ENCODE measurements at places on chromosomes 5 and 9.

GRCh38 chr5:176529116-176529740 lies 8.0 kb downstream of the RNF44 start:
- no peak for DNase-seq

- DNase-seq = no peak
Observed at GRCh38 chr5:168578538-168579487, at the start of gene PANK3. Gene PANK3, minus strand, starts transcription at chr5:168579368. Its CDS starts 85 bp downstream, at chr5:168579283.

DNA sequence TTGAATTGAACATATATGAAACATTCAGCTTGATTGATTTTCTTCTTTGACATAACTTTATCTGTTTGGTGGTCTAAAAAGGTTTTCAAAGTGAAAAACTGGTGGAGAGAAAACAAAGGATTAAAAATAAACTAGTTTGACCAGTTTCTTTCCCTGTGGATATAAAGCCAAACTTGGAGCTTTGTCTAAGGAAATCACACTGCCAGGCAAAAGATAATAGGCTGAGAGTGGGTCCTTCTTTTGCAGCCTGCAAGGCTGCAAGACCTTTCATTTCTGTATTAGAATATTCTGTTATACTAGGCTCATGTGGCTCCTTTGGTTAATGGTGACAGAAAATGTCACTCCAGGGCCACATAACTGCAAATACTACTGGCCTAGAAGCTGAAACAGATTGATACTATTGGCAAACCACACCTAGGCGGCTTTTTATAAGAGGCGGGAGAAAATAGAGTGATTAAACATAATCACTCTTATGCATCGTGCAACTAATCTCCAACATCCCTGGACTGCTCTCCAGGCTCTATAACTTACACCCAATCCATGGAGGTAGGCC lies 129.1 kb upstream of the ZNF462 start:
- no peak for DNase-seq

DNA sequence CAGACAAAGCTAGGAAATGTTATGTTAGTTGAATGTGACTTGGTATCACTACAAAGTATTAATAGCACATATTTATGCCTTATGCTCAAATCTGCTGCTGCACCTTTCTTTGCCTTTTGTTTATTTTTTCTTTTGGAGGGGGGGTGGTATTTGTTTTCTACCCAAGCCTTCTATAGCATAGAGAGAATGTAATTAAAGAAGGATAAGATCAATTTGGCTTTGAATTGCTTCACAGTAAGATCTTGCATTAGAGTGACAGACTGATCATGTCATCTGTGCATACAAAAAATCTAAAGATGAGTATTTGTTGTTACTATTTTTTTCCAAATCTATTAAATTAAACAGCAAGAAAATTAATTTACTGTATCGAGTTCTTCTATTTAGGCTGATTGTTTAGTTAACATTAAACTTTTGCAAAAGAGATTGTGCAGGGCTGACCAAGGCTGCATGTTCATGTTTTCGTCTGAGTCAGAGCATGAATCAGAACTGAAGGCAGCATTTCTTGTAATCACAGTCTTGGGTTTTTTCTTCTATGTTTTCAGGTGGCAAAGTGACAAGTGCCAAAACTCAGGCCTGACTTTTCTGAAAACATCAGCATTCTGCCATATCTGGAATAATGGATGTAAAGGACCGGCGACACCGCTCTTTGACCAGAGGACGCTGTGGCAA lies 1007.1 kb upstream of the WWC1 start:
- DNase-seq = no peak

GRCh38 chr5:29321591-29321990 lies 1871.9 kb upstream of the CDH6 start:
- DNase-seq = no peak

DNA sequence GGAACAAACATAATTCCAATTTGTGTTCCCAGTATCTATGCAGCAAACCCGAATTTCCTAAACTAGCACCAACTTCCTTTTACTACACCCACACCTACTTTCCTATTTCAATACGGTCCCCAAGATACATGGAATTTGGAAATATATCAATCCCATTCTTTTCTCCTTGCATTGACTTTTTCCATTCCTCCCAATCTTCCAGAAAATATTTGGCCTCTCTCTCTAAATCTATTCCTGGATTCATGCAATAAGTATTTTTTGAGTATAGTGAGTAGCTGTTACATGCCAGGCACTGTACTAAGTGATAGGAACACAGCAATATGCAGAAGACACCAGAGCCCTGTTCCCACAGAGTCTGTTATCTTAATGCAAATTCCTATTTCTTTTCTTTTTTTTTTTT lies 216.2 kb upstream of the PIK3R1 start:
- DNase-seq = no peak

- no peak for DNase-seq
Observed at GRCh38 chr9:124766815-124767554, 4.1 kb downstream of the NR6A1 start.

GRCh38 chr5:178225174-178225573 lies 7.4 kb downstream of the PHYKPL start:
- DNase-seq = no peak

DNA sequence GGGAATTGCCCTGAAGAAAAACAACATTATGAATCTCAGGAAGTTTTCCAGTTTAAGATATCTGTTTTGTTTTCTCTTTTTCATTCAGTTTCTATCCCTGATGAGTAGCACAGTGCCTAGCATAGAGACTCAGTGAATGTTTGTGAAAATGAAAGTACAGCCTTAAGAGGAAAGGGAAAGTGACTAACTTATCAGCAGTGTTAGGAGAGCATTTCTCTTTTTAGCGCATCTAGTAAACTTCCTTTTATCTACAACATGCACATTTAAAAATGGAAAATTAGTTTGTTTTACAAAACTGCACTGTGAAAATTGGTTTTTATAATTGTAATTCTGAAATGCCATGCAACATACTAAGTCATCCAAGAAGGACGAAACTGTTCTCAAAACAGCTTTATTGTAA lies 110.8 kb downstream of the SMARCA2 start:
- DNase-seq = no peak

GRCh38 chr9:2127486-2127885 lies 112.3 kb downstream of the SMARCA2 start:
- no peak for DNase-seq

DNA sequence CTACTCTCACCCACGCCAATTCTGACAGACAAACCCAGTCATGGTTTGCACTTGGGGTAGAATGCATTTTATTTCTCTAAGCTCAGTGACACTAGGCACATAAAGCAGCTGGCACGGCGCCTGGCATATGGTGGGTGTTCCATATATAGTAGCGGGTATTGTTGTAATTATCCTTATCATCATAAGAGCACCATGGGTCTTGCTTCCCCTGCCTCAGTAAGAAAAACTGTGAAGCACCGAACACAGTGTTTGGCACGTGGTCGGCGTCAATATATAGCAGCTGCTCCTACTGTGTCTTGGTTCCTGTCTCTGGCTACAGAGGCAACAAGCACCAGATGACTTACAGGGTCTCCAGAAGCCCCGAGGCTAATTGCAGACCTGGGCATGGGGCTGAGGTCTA lies 194.1 kb upstream of the PANK3 start:
- DNase-seq = no peak

DNA sequence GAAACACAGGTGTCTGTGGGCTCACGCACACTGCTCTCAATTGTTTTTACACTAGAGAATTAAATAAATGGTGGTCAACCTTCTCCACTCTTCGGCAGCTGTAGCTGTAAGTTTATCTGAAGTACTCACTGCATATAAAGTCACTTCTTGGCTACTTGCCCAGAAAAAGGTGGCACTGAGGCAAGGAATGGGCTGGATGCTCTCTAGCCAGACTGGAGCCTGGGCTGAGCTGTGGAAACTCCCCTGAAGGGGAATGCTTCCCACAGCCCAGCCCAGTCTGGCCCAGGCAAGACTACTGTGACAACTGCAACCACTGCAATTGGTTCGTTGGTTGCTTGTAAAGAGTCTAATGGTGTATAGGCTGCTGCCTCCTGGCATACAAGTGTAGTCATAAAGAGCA lies 4.5 kb downstream of the LEAP2 start:
- DNase-seq = no peak
